NCI-H187 (cell line): ENCODE measurements at places on chromosomes 3 and 15.

DNA sequence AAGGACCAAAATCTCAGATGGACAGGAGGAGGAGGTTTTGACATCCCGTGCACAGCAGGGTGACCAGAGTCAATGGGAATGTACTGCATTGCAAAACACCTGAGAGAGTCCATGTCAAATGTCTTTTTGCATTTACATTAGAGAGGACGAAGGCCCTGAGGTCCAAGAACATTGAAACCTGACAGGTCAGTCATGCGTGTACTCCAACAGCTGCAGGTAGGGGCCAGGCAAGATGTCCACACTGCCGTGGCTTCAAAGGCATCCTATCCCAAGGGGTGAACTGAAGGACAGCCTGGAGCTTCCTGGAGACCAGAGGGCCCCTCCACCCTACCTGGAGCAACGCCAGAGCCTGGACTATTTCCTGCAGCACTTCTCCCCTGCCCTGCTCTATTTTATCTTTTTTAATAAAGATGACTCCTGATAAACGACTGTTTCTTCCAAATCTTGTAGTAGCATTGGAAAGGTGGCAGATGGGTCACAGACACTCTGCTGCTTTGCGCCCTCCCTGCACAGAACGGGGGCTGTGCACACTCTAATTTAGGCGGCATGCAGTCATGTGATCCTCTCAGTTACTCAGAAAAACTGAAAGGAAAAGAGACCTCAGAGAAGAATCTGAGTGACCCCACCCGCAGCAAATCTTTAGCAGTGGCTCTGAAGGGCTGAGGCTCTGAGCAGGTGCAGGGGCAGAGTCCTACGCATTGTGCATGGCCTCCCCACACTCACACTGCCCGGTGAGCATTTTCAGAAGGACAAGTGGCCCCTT is 68.2 kb downstream of the HMCES start:
- DNase-seq, result no peak

- DNase-seq, result no peak
These were observed 113.0 kb downstream of the PDE8A start for GRCh38 chr15:85094685-85095084.

DNA sequence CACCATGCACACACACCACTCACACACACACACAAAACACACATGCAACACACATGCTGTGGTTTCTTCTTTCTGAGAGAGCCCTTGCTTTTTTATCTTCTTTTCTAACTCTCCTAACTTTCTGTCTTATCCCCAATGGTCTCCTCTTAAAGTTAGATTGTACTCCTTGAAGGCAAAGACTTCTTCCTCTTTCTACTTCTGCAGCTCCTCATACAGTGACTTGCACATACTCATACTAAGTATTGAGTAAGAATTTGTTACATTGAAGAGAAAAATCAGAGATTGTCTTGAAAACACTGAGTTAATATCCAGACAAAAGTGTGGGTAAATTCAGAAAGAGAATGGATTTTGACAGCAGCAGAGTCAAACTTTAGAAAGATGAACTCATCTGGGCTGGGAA is 64.4 kb downstream of the GTPBP8 start:
- no peak for DNase-seq

DNA sequence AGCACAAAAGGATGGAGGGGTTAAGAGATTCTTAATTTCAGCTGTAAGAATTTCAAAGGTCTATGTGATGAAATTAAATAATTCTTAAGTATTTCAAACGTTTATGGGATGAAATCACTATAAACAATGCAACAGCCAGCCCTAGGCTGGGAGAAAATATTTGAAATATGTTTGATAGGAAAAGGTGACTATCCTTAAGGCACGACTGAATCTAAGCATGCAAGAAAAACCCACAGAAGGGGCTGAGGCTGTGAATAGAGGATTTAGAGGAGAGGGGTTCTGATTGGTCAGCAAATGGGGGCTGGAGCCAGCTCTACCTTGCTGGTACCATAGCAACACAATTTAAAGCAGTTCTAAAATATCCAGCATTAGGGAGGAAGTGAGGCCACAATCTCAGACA is 220.8 kb upstream of the ATP10A start:
- no peak for DNase-seq

DNA sequence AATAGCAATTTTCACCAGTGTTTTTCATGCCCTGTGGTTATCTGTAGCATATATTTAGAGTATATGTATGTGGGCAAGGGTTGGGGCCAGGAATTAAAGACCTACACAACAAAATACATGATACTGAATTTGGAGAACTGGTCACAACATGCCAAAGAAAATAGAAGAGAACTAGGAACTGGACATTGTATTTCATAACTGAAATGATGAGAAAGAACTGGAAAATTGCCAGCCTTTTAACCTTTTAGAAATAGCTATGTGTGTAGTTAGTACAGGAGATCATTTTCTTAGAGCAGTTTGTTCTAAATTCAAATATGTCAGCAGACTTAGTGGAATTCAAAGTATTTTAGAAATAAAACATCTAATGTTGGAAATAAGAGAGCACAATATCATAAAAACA is 227.1 kb upstream of the CGNL1 start:
- no peak for DNase-seq

DNA sequence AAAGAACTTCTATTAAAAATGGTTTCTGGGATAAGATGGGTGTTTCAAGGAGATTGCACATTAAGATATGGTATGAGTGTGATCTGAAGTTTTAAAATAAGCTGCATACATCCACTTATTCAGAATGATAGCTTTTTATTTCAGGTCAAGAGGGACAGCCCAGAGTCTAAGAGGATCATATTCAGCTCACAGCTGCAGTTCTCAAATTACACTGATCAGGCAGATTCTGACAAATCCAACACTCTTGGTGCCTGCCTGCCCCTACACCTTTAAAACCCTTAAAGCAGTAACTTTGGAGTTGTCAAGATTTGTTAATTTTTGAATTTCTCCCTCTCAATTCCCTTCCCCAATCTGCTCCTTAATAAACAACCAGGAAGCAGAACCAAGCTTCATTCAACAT is 9.1 kb upstream of the TMEM87A start:
- DNase-seq, result no peak

DNA sequence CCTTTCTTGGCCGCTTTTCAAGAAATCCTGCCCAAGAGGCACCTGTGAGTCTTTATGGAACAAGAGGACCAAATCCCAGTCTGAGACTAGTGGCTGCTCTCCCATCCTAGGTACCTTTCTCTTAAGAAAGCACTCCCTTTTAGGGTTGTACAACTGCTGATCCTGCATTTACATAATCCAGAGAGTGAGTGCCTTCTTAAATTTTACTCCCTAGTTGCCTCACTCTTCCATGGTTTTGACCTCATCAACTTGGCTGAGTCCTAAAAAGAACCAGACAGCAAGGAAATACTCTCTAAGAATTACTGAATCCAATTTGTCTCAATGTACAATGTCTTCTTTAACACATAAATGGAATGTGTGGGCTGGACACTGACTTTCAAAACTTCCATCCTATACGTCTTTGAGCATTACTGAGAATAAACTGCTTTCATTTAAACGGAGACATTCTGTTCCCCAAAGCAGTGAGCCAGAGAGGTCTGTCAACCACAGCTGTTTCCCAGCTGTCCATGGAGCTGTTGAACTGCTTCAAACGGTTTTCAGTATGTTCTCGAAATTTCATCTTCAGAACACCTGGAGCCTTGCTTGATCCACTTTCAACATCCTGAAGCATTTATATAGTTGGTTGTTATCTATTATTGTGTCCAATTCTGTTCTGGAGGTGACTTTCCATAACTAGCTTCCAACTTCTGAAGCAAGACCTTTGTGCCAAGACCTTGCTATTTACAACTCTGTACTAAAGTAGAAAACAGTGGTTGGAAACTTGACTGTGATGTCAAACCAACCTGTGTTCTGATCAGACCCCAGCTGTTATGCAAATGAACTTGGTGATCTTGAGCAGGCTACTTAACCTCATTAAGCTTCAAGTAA is 179.1 kb downstream of the SLC9A9 start:
- DNase-seq, result no peak

DNA sequence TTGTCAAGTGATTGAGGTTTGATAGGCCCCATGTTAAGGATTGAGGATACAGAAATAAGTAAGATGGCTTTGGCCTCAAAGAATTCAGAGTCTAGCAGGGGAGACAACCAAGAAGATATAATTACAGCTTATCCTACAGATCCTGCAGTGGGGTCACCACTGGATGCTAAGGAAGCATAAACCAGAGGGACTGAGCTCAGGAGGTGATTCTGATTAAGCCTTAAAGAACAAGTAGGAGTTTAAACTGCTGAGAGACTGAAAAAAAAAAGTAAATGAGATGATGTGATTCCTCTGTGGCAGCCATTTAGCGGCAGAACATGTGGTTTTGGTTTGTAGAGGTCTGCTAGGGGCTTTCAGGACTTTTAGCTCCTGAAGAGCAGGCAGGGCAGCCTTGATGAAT is 72.1 kb upstream of the ROPN1 start:
- DNase-seq, result no peak

DNA sequence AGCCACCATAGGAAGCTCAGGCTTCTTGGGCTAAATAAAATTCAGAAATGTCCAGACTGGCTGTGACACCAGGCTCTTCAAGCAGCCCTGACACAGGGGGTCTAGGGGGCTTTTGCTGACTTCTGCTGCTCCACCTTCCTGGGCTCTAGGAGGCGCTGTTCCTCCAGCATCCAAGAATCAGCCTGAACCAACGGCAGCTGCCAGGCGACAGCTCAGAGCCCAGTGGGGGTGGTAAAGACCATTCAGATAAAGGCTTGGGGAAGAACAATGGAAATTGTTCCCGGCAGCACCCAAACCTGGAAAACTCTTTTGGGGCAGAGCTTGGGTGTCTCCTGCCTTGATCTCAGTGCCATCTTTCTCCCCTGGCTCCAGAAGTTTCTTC is 21.6 kb upstream of the PSTPIP1 start:
- no peak for DNase-seq

- DNase-seq, result no peak
These were observed 36.6 kb downstream of the MUC20 start for GRCh38 chr3:195757438-195757770.

GRCh38 chr3:12969486-12969885 is 103.7 kb downstream of the IQSEC1 start:
- DNase-seq, result no peak
